ENCODE measurements at places on chromosomes 7 and 10. TPM values are rescaled to one million over a fixed set of nuclear protein-coding genes. Genes with fewer than 3 reads are reported as not detected.

LDB1 gene
- 42.6 TPM for total RNA-seq

BHLHA15 gene
- 0.87 TPM for total RNA-seq

ELN gene
- 12.4 TPM for total RNA-seq

MYL10 gene
- total RNA-seq = not detected

ADCY1 gene
- 0.86 TPM for total RNA-seq

Data from dermis lymphatic vessel endothelial cell (primary cell).